ENCODE measurements at places on chromosomes 13 and 19. TPM values are rescaled to one million over a fixed set of nuclear protein-coding genes. Genes with fewer than 3 reads are reported as not detected.

- DNase-seq, result no peak
Observed at GRCh38 chr19:38047049-38047438, 140.0 kb downstream of the SIPA1L3 start.

Gene SLITRK1
- total RNA-seq, result not detected

Gene LMTK3
- total RNA-seq, result 2.9 TPM

Gene ATP8B3
- total RNA-seq, result 5.3 TPM

Gene VSTM2B
- not detected for total RNA-seq

DNA sequence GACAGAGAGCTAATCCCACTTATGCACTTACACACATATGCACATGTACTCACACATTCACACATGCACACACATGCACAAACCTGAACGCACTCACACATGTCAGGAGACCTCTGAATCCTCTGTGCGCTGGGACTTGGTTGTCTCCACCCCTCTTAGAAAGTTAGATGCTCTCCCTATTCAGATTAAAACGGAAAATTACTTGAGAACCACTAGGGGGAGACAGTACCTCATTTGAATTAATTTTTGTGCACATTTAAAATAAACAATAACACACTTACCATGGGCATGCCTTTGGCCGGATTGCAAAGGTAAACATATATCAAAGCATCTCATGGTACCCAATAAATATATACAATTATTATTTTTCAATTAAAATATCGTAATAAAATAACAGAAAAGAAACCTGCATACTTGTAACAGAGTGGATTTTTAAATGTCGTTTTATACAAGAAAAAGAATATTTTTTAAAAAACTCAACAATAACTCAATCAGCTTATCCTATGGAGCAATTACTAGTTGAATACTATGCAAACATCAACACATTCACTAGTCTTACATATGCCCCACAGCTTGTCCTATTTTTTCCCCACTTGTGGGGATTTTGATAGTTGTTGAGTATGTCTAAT is 9.5 kb upstream of the LILRB4 start:
- DNase-seq, result peak; percentile 53

- DNase-seq, result no peak
Observed at GRCh38 chr19:50022823-50023222, 2.3 kb downstream of the VRK3 start.

DNA sequence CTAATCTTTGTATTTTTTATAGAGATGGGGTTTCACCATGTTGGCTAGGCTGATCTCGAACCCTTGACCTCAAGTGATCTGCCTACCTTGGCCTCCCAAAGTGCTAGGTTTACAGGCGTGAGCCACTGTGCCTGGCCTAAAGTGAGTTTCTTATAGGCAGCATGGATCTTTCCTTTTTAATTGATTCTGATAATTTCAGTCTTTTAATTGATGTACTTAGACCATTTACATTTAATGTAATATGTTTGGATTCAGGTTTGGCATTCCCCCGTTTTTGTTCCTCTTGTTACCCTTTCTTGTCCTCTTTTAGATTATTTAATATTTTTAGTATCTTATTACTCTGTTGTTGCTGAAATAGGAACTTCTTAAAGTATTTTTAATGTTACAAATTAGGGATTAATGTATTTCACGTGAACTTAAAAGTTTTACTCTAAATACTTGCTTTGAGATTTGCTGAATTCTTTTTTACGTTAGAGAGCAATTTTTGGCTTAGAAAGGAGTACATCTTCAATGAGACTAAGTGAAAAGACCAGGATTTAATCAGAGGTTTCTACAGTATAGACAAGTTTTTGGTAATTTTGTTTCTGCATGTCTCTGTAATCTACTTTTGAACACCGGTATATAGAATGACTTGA is 50.3 kb downstream of the URI1 start:
- no peak for DNase-seq

Gene MLLT1
- 30.2 TPM for total RNA-seq

DNA sequence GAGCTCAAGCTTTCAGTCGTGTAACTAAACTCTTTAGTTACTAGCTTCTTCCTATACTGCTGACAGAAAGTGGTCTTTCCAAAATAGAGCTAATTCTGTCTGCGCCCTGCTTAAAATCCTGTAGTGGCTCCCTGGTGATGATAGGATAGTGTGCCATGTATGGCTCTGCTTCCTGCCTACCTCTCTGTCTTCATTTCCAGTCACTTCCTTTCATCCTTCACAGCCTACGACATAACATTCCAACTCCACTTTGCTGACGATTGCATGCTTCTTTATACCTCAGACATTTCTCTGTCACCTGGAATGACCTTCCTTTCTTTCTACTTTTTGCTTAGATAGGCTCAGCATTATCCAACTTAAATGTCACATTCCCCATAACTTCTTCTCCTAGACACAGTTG is 190.8 kb downstream of the MAB21L1 start:
- DNase-seq, result no peak

DNA sequence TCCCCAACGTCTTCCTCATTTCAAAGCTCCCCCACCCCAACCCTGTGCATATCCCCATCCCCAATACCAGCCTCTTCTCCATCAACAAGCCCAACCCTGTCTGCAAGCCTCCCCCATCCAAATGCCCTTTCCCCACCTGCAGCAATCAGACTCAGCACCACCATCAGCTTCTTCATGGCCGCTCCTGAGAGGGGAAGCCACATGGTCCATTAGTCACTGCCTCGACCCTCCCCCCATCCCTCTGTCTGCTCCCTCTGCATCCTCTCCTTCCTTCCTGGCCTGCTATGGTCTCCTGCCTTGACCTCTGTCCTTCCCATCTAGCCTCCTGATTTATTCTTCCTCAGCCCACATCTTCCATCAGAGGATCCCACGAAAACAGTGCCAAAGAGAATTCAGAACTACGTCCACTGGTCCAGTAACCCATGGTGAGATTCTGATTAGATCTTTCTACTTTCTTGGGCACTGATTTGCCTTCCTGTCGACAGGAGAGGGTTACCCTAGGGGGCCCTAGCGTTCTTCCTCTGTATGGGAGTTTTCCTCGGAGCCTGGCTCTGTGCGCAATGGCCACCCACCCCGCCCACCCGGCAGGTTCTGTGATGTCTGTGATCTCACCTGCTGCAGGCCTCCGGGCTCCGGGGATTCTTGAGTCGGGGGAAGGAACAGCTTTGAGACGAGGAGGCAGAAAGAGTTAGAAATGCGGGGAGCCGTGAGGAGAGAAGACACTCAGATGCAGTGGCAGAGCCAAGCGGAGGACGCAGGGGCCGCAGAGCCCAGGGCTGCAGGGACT is 1.3 kb downstream of the KLK6 start:
- DNase-seq, result no peak

- no peak for DNase-seq
Observed at GRCh38 chr13:54633456-54633855, 1604.8 kb downstream of the OLFM4 start.

DNA sequence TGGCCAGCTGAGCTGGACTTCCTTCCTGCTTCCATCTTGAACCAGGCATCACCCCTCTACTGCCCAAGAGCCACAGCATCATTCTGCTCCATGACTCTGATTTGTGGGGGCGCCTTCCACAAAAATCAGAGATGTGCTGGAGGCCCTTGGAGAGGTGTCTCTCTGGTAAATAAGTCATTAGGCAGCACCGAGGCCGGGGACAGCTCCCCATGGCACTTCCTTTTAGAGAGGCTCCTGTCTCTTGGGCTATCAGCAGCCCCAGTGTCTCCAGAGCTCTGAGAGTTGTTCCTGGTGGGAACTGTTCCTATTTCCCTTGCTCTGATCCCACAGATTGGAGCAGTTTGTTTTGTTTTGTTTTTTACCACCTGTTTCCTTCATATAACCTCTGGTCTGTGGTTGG is 19.9 kb downstream of the NWD1 start:
- no peak for DNase-seq

DNA sequence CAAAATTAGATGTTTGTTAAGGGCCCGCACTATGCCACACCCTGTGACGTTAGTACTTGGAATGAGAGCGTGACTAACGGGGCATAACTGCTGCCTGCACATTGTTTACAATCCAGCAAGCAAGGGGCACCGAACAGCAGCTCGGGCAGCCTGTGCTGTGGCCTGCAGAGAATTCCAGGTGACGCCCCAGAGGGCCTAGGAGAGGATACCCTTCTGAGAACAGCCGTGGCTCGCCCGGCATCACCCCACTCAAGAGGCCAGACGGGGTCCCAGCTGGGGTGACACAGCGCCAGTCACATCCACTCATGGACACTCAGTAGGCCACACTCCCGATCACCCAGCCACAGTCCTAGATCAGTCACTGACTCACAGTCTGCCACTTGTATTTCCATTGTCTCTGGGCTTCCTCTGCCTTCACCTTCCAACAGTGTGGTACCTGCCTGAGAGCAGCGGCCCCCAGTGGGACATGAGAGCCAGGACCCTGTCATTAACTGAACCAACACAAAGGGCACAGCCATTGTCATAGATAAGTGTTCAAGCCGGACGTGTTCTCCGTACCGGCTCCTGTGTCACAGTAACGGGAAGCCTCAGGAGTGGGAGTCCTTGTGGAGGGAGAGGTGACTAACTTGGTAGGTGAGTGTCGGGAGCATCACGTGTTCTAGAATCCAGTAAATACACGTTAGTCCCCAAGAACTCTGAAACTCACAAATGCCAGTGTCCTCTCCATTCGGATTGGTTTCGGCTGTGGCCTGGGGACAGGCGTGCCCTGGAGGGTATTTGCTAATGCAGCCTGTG is 7.5 kb downstream of the ZNF331 start:
- no peak for DNase-seq

DNA sequence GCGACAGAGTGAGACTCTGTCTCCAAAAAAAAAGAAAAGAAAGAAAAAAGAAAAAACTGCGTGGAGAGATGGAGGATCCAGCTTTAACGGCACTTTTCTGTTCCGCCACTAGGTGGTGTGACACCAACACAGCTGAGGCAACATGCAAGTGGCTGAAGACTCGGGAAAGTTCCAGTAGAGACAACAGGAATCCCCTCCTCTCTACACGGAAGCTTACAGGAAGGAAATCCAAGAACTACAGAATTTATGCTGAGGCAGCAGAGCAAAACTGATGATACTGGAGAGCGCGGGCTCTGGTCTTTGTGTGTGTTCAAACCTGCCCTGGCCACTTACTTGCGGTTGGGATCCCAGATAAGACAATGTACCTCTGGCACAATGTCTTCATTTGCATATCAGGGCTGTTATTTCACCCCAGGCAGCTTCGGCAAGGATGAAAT is 9.9 kb downstream of the RANBP3 start:
- DNase-seq, result peak; percentile 85

DNA sequence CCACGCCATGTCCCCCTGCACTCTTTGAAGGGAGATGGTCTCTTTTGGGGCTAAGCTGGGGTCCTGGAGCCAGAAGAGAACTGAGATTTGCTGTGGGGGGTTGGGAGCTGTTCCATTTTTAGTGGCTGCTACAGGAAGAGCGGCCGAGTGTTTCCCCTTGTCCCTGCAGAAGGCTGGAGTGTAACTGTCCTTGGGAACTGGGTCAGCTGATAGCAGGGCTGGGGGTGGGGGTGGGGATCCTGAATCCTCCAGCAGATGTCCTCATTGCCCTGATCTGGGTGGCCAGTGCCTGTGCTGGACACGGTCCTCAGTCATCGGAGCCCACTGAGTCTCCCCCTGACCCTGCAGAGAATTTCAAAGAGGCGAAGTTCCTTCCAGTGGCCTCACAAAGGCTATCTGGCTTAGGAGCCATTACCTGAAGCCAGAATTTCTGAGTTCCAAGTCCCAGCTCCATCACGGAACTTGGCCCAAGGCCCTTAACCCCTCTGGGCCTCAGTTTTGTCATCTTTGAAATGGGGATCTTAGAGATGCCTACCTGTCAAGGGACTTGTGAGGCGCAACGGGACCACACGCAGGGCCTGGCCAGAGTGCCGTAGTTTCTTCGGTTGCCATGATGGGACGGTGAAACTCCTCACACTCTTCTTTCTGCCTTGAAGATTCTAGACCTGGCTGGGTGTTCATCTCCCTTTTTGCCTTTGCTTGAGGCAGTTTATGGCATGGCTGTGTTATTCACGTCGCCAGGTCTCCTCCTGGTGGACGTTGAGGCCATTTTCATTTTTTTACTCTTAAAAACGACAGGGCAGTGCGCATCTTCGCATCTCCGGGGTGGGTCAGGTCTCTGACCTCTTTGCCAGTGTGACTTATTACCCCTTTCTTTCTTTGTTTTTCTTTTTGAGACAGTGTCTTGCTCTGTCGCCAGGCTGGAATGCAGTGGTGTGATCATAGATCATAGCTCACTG is 51.9 kb downstream of the DNM2 start:
- DNase-seq, result peak; percentile 67

GRCh38 chr13:49253310-49253709 is 5.6 kb downstream of the CDADC1 start:
- no peak for DNase-seq

DNA sequence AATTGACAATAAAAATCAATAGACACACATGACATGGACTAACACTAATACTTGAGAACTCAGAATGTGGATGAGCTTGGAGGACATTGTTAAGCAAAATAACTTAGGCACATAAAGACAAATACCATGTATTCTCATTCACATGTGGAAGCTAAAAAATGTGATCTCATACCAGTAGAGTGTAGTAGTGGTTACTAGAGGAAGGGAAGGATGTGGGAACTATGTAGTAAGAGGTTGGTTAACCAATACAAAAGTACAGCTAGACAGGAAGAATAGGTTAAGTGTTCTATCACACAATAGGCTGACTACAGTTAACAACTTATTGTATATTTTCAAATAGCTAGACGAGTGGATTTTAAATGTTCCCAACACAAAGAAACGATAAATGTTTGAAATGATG is 415.8 kb upstream of the KLF12 start:
- no peak for DNase-seq

GRCh38 chr19:43674183-43674582 is 4.2 kb upstream of the PLAUR start:
- DNase-seq, result no peak

Gene PBX4
- total RNA-seq, result 11.1 TPM

GRCh38 chr19:2042485-2043250 is 8.4 kb downstream of the MKNK2 start:
- DNase-seq, result peak; percentile 56

Gene PRKCSH
- total RNA-seq, result 320 TPM

GRCh38 chr13:20411638-20412342 is 113.9 kb downstream of the CRYL1 start:
- DNase-seq, result no peak

DNA sequence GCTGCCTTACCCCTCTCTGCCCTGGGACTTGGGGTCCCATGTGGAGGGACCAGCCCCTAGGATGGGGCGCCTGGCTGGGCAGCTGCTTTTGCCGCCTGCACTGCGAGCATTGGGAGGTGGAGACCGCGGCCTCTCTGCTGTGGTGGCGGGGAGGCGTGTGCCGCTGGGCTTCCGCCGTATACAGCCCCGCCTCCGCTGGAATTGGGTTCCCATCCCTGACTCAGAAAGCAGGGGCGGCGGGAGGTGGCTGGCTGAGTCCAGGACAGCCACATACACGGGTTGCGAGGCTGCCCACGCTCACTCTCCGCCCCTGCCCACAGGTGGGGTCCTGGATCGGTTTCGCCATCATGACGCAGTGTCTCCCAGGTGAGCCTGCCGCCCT is 6.6 kb downstream of the NDUFB7 start:
- DNase-seq, result no peak

Gene GYS1
- 31.6 TPM for total RNA-seq

- peak; percentile 82 for DNase-seq
Observed at GRCh38 chr19:14410091-14411051, 8.8 kb downstream of the DDX39A start.

GRCh38 chr19:37778613-37779126 is 716 bp downstream of the ZNF573 start:
- no peak for DNase-seq

- DNase-seq, result no peak
Observed at GRCh38 chr13:21871919-21872318, 201.0 kb downstream of the FGF9 start.

Gene FGF21
- not detected for total RNA-seq
